Upper lobe of left lung (tissue), 6 donors: ENCODE measurements at places on chromosomes 5 and 9. TPM values are rescaled to one million over a fixed set of nuclear protein-coding genes. Genes with fewer than 3 reads are reported as not detected.

GRCh38 chr5:81986126-81986525, 14.3 kb downstream of the ATG10 start:
- no peak overlapping the region for H3K27ac ChIP-seq
- H3K27me3 ChIP-seq = no peaks in the 10 kb centered on the region
- no peak overlapping the region for H3K4me3 ChIP-seq

Gene ARID3C
- total RNA-seq = not detected

DNA sequence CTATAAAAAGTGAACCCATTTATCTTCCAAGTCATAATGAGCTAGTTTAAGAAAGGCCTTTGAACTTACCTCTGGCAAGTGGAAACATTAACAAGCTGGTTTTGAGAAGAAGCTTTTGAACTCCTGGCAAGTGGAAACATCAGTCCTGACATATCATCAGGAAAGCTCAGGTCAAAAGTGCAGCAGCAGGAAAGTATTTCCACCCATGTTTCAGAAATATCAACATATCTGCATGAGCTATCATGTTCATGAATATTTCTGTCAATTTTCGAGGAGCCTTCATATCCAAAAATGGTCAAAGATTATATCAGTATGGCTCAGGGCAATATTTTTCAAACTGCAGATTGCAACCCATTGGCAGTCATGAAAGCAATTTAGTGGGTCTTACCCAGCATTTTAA, 133.9 kb downstream of the PLK2 start:
- no peak overlapping the region for H3K27ac ChIP-seq
- H3K27me3 ChIP-seq = no peaks in the 10 kb centered on the region
- DNase-seq = no peak
- H3K4me3 ChIP-seq = no peak overlapping the region

DNA sequence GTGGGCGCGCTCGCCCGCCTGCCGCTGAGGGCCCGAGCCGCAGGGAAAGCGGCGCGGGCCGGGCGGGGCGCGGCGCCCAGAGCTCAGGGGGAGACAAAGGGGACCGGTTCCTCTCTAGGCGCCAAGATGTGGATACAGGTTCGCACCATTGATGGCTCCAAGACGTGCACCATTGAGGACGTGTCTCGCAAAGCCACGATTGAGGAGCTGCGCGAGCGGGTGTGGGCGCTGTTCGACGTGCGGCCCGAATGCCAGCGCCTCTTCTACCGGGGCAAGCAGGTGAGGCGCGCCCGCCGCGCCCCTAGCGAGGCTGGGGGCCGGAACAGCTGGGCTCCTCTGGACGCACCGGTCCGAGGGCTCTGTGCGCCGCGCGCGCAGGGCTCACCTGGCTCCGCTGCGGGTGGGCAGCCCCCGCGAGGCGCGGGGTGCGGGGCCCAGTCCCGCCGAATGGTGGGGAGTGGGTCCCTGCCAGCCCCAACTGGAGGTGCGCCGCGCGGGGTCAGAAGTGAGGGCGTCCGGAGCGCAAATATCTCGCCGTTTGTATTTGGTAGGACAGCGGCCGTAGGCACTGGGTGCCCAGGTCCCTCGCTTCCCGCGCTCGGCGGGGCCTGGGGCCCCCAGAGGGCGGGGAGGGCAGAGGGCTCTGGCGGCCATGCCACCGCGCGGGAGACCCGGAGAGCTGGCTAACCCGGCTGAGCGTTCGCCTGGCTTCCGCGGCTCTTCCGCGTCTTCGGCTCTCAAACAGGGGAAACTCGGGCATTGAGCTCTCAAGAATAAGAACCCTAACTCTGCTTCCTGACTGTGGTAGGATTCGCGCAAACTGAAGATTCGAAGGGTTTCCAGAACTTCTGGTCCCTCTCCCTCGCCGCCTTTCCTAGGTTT, 607 bp downstream of the UHRF2 start:
- DNase-seq = peak; percentile 25
- H3K36me3 ChIP-seq = no peaks in the 10 kb centered on the region
- peaks cover 35% of the 10 kb centered on the region for H3K4me1 ChIP-seq
- H3K4me3 ChIP-seq = peak overlapping the region; percentile 99

- H3K27ac ChIP-seq = no peak overlapping the region
- no peak for DNase-seq
- no peaks in the 10 kb centered on the region for H3K27me3 ChIP-seq
- H3K4me1 ChIP-seq = peaks cover 14% of the 10 kb centered on the region
- peaks cover 6% of the 10 kb centered on the region for H3K36me3 ChIP-seq
- H3K4me3 ChIP-seq = no peak overlapping the region
These were observed 41.3 kb downstream of the EFCAB9 start for GRCh38 chr5:172235132-172235780.

- DNase-seq = no peak
- H3K36me3 ChIP-seq = no peaks in the 10 kb centered on the region
- no peaks in the 10 kb centered on the region for H3K4me1 ChIP-seq
- no peak overlapping the region for H3K4me3 ChIP-seq
- no peak overlapping the region for H3K27ac ChIP-seq
These were observed 164.0 kb downstream of the MELK start for GRCh38 chr9:36736648-36737047.

GRCh38 chr5:90406466-90406865, 3.1 kb downstream of the CETN3 start:
- no peak overlapping the region for H3K4me3 ChIP-seq
- no peaks in the 10 kb centered on the region for H3K36me3 ChIP-seq
- H3K27ac ChIP-seq = no peak overlapping the region

Gene NOL8
- total RNA-seq = 107 TPM

Gene PCDHGA1
- total RNA-seq = 0.15 TPM

Gene TRIM52
- total RNA-seq = 47.1 TPM

DNA sequence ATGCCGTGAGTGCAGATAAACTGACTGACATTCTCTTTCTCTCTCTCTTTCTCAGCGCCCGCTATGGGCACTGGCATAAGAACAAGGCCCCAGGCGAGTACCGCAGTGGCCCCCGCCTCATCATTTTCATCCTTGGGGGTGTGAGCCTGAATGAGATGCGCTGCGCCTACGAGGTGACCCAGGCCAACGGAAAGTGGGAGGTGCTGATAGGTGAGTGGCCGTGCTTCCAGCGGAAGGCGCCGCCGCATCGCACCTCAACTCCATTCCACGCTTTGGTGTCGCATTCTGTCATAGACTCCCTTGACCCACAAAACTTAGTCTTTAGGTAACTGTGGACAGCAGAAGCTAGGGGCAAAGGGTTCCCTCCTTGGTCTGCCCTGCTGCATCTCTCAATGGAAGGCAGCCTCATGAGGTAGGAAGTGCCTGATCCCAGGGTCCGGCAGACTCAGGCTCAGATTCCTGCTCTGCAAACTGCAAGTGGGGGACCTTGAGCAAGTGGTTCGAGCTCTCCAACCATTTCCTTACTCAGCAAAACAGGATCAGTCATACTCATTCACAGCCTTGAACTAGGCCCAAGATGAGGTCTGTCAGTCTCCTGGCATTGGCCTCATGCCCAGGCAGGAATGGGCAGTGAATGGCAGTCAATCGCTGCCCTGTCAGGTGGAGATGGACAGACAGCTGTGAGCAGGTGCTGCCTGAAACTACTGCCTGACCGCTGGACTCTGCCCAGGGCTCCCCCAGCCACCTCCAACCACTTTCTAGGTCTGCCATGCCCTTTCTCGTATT, 24.2 kb upstream of the CFAP157 start:
- DNase-seq = no peak
- H3K4me1 ChIP-seq = no peaks in the 10 kb centered on the region
- H3K36me3 ChIP-seq = peaks cover 94% of the 10 kb centered on the region

Gene COL23A1
- 3.1 TPM for total RNA-seq

DNA sequence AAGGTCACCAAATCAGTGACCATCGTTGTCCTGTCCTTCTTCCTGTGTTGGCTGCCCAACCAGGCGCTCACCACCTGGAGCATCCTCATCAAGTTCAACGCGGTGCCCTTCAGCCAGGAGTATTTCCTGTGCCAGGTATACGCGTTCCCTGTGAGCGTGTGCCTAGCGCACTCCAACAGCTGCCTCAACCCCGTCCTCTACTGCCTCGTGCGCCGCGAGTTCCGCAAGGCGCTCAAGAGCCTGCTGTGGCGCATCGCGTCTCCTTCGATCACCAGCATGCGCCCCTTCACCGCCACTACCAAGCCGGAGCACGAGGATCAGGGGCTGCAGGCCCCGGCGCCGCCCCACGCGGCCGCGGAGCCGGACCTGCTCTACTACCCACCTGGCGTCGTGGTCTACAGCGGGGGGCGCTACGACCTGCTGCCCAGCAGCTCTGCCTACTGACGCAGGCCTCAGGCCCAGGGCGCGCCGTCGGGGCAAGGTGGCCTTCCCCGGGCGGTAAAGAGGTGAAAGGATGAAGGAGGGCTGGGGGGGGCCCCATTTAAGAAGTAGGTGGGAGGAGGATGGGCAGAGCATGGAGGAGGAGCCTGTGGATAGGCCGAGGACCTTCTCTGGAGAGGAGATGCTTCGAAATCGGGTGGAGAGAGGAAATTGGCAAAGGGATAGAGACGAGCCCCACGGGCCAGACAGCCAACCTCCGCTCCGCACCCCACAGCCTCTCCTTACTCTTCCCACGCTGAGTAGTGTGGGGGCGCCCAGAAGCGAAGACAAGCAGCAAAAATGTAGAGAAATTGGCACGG, 1.7 kb downstream of the RXFP3 start:
- no peaks in the 10 kb centered on the region for H3K36me3 ChIP-seq
- no peak for DNase-seq
- peaks cover 18% of the 10 kb centered on the region for H3K27me3 ChIP-seq
- H3K27ac ChIP-seq = no peak overlapping the region
- peaks cover 12% of the 10 kb centered on the region for H3K4me1 ChIP-seq
- H3K4me3 ChIP-seq = no peak overlapping the region

Gene UGT3A2
- total RNA-seq = not detected
